ENCODE measurements at places on chromosomes 3 and 15.
A peak's percentile ranks its signal among the peaks of the same experiment; 100 is the strongest.

DNA sequence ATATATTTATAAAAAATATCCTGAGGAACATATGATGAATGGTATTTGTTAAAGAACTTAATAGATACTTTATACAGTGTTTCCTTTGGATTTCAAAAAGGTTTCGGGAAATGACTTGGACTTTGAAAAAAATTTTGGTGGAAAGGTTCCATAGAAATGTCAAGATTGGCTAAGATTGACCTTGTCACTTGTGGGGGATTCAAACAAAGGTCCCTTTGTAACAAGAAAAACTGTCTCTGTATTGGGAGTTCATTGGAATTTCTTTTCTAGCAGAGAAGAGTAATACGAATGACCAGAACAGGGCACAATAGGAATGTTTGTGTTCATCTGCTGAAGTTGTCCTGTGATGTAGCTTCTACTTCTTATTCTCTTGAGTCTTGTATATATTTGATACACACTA, 43.2 kb downstream of the ARHGEF26 start:
- DNase-seq: no peak

GRCh38 chr15:101020945-101021344, 101.8 kb downstream of the LRRK1 start:
- DNase-seq: no peak

- DNase-seq: peak; percentile 77
These were observed 4.3 kb downstream of the RBP1 start for GRCh38 chr3:139534992-139535879.

GRCh38 chr3:20055020-20055775, 15.0 kb downstream of the KAT2B start:
- no peak for DNase-seq

- no peak for DNase-seq
These were observed 12.8 kb upstream of the GATA2 start for GRCh38 chr3:128505771-128506170.

DNA sequence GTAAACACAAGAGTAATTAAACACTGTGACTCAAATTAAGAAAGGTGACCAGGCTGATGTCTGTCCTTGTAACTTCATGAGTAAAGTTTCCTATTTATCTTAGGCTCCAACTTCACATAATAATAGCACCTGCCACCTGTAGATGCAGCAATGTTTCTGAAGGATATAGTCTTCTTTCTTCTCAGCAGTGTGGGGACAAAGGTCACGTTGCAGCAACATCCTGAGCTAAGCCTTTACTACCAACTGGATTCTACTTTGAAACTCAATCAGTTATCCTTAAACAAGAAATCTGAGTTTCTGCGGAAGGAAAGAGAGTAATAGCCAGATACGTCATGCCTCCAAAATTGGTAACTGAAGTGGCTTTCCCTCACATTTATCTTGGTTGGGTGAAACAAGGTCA, 253.1 kb downstream of the RBMS3 start:
- DNase-seq: no peak

- no peak for DNase-seq
These were observed 69.1 kb downstream of the HERC2 start for GRCh38 chr15:28252831-28253230.

DNA sequence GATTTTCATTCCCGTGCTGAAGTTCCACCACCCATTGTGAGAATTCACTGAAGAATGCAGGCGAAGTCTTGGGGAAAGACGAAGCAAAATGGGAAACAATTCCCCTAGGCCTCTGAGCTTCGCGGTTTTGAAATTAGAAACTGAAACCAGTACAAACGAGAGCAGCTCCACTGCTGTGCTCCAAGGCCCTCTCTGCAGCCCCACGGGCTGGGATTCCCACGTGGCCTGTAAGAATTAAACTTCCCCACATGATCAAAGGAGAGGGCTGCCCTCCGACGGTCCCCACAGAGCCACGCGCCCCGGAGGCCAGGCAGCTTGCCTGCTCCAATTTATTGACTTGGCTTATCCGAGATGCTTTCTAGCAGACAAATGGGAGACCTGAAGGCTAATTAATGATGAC, 144.0 kb downstream of the GREM1 start:
- peak; percentile 56 for DNase-seq

DNA sequence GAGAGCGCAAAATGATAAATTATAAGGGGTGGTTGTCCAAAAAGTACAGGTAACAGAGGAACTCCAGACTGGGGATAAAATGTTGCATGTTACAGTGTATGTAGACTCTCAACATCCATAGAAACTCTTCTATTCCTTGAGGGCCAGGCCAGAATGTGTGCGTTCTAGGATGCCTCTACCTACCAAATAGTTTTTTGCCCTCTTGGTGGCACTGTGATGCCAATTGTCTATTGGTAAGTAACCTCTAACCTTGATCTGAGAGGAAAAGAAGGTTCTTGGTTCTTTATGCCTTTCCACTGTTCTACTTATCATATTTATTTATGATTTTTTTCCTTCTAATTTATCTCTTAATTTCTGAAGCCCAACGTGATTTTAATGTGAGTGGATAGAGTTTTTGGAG, 424.6 kb downstream of the GRM7 start:
- DNase-seq: no peak

DNA sequence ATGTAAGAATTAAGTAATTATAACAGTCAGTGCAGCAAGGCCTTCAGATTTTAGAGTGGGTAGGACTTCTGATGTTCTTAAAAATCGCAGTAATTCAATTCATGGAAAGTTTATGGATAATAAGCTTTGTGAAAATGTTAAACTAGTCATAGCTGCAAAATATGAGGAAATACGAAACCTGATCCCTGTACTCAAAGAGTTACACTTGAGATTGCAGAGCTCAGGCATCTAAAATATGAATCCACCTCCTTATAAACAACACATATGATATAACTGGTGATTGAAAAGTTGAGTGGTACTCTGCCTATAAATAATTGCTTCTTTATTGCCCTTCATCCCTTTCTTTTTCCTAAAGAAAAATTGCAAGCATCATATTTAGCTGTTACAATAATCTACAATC, 473.3 kb downstream of the OTOL1 start:
- peak; percentile 25 for DNase-seq

DNA sequence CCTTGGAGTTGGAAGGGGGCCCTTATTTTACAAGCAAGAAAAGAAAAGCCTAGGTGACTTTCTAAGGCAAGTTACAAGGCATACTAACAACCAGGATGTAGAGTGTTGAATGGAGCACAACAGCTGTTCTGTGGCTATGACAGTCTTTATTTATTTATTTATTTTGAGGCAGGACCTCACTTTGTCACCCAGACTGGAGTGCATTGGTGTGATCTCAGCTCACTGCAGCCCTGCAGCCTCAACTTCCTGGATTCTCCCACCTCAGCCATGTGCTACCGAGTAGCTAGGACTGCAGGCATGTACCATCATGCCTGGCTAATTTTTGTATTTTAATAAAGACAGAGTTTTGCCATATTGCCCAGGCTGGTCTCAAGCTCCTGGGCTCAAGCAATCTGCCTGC, 973.4 kb downstream of the ROBO1 start:
- peak; percentile 46 for DNase-seq

DNA sequence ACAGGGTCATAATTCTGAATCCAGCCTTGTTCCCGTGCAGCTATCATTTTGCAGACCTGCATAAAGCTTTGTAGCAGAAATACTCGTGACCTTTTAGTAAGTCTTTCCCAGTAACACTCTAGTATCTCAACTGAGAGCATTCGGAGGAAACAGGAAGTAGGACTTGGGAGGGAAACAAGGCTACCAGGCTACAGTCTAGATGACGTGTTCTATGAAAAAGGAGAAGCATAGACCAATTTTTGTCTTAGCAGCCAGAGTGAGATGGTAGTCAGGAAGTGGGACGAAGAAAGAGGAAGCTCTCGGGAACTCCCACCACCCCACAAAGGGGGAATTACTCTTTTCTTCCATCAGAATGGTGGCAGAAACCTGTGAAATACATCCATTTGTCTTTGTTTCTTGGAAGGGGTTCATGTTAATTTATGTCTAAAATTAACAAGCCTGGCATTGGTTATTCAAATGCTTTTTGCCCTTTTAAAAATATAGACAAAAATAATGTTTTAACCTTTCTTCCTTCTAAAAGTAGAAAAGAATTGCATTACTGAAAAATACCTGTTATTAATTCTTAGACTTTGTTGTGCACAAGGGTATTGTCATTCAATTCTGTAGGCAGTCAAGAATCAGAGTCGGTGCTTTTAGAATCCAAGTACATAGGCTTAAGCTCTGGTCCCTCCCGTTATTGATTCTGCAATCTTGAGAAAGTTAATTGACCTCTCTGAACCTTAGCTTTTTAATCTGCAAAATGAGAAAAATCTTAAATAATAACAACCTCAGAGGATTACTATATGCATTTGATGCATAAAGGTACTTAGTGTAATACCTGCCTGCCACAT, 1.6 kb upstream of the SUCNR1 start:
- peak; percentile 51 for DNase-seq

DNA sequence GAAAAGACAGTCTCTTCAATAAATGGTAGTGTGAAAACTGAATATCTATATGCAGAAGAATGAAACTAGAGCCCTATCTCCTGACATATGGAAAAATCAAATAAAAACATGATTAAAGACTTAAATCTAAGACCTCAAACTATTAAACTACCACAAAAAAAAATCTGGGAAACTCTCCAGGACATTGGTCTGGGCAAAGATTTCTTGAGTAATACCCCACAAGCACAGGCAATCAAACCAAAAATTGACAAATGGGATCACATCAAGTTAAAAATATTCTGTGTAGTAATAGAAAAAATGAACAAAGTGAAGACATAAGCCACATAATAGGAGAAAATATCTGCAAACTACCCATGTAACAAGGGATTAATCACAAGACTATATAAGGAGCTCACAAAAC, 286.4 kb downstream of the TBC1D5 start:
- DNase-seq: no peak

DNA sequence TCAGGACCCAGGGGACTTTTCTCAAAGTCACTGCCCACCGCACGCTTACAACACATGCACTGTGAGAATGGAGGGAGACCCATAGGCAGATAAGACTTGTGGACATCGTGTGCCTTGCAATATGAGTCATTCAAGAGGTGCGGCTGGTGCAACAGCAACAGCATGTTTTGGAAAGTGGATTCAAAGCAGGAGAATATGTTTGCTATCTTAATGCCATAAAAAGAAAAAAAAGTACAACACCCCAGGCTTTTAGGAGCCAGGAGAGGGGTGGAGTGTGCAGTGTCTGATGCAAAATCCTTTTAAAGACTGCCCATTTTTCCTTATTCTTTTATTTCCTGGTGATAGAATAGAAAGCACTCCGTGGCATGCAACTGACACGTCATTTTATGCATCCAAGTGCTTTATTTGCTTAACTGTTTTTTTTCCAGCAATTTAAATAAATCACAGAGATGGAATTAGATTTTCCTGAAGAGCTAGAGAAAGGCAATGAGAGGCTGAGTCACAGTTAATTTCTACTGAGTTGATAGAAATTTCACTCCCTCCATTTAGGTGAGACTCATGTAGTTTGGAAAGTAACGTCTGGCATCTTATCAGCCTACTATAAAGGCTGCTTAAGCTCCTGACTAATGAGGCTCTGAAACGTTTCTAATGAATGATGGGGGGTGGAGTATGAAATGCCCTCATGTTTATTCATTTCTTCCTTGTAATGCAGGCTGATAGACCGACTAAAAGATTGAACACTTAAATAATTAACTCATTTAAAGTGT, 96.4 kb downstream of the NSUN3 start:
- no peak for DNase-seq

DNA sequence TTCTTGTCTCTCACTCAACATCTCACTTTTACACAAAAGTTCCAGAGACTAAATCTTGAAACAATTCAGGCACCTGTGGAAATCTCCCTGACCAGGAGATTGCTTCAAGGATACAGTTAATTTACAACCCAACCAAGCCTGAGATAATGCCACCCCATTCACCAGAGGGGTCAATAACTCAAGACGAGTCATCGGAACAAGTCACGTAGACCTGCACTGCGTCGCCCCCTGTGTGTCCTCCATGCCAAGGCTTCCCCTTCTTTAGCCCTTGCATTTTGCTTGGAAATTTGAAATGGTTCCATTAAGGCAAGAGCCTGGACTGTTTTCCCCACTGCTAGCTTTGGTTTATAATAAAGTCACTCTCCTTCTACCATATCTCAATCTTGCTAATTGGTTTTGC, 129.0 kb upstream of the NEO1 start:
- DNase-seq: no peak

DNA sequence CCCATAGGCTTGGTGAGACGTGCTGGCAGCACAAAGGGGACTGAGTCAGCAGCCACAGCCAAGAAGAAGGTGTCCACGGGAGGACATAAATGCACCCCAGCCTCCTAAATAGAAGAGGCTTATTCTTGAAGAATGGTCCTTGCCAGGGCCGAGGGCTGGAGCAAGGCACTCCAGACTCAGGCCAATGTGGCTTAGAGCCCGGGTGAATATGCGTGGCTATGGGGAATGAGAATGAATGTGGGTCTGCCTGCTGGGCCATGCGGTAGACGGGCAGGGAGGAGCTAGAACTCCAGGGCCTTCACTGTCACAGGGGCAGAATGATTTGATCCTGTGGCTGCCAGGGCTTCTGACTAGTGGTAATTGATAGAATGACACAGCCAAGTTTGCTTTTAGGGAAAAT, 34.0 kb downstream of the DHX30 start:
- DNase-seq: no peak

GRCh38 chr15:48414015-48414414, 82.8 kb downstream of the DUT start:
- peak; percentile 72 for DNase-seq

DNA sequence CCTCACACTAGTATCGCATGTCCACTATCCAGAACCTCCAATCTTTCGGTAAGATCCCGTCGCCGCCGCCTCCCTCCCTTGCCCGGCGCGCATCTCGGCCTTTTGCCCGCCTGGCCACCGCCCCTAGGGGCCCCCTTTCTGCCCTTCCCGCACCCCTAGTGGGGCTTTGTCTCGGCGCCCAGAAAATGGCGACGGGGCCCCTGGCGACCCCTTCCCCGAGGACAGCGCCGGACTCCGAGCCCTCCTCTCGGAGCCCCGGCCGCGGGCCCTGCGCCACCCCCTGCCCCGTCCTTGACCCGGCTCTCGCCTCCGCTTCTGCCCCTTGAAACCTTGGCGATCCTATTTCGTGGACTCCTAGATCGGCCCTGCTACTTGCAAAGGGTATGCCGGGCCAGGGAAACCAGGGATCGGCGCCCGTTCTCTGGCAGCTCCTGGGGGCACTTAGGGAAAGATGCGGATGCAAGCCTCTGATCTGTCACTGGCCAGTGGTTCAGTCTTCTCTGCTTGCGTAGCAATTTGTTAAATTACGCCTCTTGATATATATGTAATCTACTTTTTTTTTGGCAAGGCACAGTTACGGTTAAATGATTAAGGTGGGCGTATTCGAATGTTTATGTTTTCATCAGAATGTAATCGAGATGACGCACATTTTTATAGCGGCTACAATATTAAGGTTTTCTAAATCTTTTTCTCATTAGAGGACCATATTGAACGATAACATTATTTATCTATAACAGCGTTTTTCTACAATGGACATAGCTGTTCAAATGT, 603 bp downstream of the EIF1B start:
- DNase-seq: peak; percentile 71
